ENCODE measurements at places on chromosomes 7 and 10.

DNA sequence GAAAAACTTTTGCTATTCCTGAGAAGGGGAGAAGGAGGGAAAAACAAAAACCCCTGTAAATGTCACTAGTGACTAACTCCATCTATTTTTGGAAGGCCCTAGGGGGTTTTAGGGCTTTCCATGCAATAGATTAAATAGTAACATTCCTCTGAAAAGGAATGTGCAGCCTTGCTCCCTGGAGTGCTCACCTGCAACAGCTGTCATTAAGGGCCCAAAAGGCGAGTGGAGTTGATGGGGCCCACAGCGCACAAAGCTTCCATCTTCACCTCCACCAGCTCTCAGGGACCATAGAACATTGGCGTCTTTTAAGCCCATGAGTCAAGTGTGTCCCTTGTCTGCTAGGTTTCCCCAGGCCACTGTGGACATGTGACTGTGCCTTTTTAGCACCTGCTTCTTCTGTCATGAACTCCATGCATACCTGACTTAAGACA is 58.0 kb upstream of the IL6 start:
- no peak for DNase-seq

- DNase-seq, result no peak
These were observed 80.9 kb upstream of the APBB1IP start for GRCh38 chr10:26357203-26357602.

- no peak for DNase-seq
These were observed 599.7 kb downstream of the PTPRN2 start for GRCh38 chr7:157987906-157988305.

DNA sequence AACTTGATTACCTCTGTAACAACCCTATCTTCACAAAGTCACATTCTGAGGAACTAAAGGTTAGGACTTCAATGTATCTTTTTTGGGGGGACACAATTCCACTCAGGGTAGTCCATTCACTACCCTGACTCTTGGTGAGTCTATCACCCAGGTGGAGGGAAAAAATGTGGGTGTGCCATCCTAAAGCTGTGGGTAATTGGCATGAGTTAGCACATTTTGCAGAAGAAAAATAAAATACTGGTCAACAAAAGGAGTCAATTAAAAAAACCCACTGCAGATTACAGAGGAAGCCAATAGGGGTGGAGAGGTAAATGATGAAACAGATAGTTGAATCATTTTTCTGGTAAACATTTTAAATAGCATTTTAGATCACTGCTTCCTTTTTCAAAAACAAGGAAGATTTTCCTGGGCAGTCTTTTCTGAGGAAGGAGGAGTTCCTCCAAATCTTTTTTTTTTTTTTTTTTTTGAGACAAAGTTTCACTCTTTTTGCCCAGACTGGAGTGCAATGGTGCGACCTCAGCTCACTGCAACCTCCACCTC is 5.1 kb upstream of the BLVRA start:
- DNase-seq, result no peak

DNA sequence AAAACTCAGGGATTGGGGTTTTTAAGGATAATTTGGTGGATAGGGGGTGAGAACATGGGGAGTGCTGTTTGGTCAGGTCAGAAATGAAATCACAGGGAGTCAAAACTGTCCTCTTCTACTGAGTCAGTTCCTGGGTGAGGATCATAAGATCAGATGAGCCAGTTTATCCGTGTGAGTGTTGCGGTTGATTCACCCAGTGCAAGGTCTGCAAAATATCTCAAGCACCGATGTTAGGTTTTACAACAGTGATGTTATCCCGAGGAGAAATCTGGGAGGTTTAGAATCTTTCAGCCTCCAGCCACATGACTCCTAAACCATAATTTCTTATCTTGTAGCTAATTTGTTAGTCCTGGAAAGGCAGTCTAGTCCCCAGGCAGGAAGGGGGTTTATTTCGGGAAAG is 31.7 kb upstream of the AGR2 start:
- no peak for DNase-seq

DNA sequence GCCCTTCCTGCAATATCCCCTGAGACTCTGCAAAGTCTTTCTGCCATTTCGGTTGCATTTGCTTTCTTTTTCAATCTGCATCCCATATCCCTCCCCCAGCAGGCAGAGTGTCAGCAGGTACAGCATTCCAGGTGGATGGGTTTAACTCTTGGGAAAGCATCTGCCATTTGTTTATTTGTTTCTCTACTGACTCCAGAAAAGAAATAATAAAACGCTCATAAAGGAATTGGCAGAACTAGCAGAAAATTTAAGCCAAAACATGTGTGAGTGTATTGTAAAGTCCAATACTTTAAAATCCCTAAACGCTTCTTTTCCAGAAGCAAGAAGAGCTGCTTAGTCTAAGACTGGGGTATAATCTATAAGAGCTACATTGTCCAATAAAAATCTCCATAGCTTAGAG is 393.8 kb downstream of the TNS3 start:
- no peak for DNase-seq

DNA sequence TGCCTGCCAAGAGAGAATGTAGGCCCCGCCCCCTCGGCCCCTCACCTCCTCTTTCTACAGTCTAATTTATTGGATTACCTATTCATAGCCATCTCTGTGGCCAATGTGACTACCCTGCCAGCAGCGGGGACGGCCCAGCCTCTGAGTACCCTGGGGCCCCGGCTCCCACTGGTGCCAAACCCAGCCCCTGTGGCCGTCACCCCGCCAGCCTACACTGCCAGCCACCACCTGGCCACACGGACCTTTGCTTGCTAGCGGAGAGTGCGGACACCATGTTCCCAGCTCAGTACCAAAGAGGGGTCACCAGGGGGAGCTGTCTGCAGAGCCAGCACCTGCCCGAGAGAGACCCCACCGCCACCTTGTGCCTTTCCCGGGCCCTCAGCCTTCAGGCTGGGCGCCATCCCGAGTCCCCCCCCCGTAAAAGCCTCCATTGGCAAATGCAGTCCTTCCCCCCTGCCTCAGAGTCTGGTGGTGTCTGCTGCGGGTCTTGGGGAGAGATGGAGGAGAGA is 511.1 kb downstream of the ZNF37A start:
- DNase-seq, result no peak

DNA sequence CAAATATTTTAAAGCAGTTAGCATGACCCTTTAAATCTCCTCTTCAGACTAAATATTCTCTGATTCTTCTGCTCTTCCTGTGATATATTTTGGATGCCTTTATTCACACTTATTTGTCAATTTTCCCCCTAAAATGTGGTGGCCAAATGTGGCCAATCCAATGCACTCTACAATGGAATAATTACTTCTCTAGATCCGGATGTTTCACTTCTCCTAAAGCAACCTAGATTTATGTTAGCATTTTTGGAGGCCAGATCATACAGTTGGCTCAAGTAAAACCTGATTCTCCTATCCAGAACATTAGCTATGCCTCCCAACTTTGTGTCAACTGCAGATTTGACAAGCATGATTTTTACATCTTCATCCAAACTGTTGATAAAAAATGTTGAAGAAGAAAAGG is 153.7 kb downstream of the CREB5 start:
- DNase-seq, result no peak

- no peak for DNase-seq
These were observed 9.6 kb downstream of the UBTD1 start for GRCh38 chr10:97508342-97508741.

DNA sequence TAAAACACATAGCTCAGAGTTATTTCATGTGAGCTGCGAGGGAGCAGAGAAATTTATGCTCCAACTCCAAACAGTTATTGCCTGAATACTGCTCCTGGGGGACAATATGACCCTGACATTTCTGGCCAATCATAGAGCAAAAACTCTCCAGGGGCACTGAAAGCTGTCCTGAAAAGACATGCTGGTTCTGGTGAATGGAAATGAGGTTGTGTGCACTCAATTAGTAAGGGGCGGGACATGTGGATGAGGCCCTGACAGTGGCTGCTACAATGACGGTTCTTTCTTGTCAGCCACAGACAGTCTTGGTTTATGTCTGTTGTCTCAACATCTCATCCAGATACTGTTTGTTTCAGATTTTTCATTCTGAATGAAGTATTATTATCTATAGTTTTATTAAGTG is 151.8 kb downstream of the TWIST1 start:
- DNase-seq, result no peak
